ENCODE measurements at places on chromosomes 16 and 17. TPM values are rescaled to one million over a fixed set of nuclear protein-coding genes. Genes with fewer than 3 reads are reported as not detected.

DNA sequence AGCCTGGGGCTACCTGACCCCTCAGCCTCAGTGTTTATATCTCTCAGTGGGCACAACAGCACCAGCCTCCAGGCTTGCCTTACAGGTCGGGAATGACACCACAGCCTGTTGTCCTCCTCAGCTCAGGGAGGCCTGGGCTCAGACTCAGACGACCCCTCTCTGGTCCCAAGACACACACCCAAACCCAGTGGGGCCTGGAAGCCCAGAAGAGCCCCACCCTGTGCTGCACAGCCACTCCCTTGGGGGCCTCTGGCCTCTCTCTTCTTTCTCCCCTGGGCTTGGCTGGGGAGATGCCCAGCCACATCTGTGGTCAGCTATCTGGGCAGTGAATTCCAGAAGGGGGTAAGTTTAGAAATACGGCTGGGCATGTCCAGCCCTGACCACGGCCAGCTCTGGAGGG is 2.4 kb downstream of the NATD1 start:
- no peaks in the 10 kb centered on the region for H3K36me3 ChIP-seq
- peak overlapping the region; percentile 81 for H3K27ac ChIP-seq
- H3K4me3 ChIP-seq = no peak overlapping the region
- H3K4me1 ChIP-seq = peaks cover 25% of the 10 kb centered on the region
- H3K27me3 ChIP-seq = no peaks in the 10 kb centered on the region

- H3K4me1 ChIP-seq = peaks cover 49% of the 10 kb centered on the region
- H3K36me3 ChIP-seq = no peaks in the 10 kb centered on the region
- H3K27me3 ChIP-seq = peaks cover 4% of the 10 kb centered on the region
- no peak overlapping the region for H3K27ac ChIP-seq
Measured at GRCh38 chr17:36942631-36943125, 5.4 kb downstream of the LHX1 start.

Gene RNF222
- total RNA-seq = not detected

GRCh38 chr16:20136446-20136968 is 62.8 kb upstream of the GPR139 start:
- no peaks in the 10 kb centered on the region for H3K4me1 ChIP-seq
- no peak overlapping the region for H3K4me3 ChIP-seq
- H3K36me3 ChIP-seq = no peaks in the 10 kb centered on the region

Gene SLC35G6
- total RNA-seq = not detected
